Right cardiac atrium (tissue), 5 donors: ENCODE measurements at places on chromosomes 4 and X. TPM values are rescaled to one million over a fixed set of nuclear protein-coding genes. Genes with fewer than 3 reads are reported as not detected.

Gene FANCB
- polyA plus RNA-seq = 0.11 TPM

GRCh38 chrX:69951753-69952152 is 98.0 kb downstream of the AWAT2 start:
- no peak for DNase-seq

Gene TRAM1L1
- 0.38 TPM for polyA plus RNA-seq

Gene SRPX2
- polyA plus RNA-seq = 4.1 TPM

DNA sequence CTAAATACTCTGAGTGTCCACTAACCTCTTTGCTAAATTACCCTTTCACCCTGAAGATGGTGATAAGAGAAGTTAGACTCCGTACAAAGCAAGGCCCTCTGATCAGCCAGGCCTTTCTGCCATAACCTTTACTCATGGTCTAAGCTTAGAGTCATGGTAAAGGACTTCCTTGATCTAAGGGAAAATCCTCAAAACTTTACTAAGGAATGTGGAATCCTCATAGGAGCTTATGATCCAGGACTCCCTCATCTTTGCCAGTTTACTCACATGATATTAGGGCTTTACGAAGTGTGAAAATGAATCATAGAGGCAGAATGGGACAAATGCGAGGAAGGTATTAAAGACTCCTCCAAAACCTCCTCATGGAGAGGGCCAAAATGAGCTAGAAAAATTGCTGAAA is 7.9 kb upstream of the FAM13A start:
- no peak for DNase-seq

DNA sequence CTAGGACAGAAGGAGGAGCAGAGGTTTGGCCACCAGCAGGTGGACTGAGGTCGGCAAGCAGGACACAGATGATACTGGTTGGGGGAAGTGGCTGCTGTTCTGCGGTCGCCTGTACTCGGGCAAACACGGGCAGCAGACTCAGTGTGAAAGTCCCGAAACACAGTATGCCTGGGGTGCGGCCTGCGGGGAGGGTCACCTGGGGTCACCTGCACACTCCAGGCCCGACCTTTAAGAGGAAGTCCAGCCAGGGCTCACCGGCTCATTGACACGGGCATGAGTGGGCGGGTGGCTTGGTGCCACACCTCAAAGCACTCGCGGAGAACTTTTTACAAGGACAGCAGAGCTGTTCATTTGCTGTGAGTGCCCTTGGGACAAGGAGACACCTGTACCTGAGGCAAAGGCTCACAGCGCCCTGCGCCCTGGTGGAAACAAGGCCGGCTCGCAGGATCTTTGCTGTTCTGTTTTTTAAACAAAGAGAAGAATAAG is 71.5 kb upstream of the MXD4 start:
- DNase-seq = no peak

DNA sequence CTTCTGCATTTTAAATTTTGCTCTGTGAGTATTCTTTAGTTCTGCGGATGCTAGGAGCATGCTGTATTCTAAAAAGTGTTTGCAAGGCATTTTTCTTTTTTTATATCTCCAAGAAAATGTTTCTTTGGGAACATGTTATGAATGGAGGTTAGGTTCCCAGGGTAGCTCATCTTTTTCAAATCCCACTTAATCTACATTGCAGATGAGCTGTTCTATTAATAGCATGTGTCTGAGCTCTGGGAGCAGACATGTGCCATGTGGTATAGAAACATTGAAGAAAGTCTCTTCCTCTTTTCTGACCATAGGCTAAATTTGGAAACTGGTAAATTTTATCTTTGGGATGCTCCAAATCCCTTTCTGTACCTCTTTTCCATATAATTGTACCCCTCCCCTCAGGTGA is 23.2 kb downstream of the DIAPH2 start:
- no peak for DNase-seq

Gene TMEM156
- polyA plus RNA-seq = 0.14 TPM

Gene CRMP1
- 0.43 TPM for polyA plus RNA-seq

GRCh38 chrX:155086961-155087735 is 15.8 kb downstream of the BRCC3 start:
- DNase-seq = no peak

DNA sequence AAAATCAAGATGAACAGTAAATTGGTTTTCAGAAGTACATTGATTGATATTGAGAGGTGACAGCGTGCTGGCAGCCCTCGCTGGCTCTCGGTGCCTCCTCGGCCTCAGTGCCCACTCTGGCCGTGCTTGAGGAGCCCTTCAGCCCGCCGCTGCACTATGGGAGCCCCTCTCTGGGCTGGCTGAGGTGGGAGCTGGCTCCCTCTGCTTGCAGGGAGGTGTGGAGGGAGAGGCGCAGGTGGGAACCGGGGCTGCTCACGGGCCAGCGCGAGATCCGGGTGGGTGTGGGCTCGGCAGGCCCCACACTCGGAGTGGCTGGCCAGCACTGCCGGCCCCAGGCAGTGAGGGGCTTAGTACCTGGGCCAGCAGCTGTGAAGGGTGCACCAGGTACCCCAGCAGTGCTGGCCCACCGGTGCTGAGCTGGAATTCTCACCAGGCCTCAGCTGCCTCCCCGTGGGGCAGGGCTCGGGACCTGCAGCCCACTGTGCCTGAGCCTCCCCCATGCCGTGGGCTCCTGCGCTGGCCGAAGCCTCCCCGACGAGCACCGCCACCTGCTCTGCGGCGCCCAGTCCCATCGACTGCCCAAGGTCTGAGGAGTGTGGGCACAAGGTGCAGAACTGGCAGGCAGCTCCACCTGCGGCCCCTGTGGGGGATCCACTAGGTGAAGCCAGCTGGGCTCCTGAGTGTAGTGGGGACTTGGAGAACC is 25.2 kb downstream of the RAP2C start:
- no peak for DNase-seq

DNA sequence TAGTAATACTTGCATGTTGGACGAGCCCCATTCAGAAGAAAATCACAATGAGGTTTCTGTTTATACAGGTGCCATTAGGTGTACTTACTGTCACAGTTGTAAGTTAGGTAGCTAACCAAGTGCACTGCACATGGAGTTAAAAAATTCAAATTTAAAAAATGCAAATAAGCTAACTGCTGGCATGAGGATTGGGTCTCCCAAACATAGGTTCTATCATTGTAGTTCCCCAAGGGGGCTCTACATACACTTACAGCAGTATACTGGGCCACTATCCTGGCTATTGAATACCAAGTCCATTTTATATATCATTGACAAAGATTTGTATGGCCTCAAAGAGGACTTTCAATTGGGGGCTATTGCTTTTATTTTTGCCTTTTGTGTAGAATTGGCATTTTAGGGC is 153.4 kb downstream of the FMR1NB start:
- no peak for DNase-seq

DNA sequence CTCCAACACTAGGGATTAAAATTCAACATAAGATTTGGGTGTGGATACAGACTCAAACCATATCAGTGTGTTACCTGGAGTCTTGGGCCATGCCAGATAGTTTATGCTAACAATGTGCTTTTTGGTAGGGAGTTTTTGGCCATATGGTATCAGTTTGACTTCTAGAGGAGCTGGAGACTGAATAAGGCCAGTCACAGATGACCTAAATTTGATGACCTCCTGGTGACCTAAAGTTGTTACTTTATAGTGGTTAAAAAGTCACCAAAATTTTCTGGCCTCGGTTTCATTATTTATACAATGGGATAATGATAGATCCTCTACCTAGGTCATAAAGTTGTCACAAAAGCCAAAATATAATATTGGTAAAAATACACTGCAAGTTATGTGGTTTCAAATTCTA is 877.1 kb downstream of the RAPGEF2 start:
- DNase-seq = no peak

GRCh38 chrX:120840827-120841226 is 34.8 kb downstream of the CT47B1 start:
- DNase-seq = no peak

- DNase-seq = no peak
Observed at GRCh38 chrX:28188526-28188925, 207.3 kb upstream of the DCAF8L1 start.

- no peak for DNase-seq
Observed at GRCh38 chr4:93152491-93152890, 676.1 kb upstream of the ATOH1 start.

Gene MTNR1A
- polyA plus RNA-seq = not detected
